ENCODE measurements at places on chromosomes 1 and 21.

DNA sequence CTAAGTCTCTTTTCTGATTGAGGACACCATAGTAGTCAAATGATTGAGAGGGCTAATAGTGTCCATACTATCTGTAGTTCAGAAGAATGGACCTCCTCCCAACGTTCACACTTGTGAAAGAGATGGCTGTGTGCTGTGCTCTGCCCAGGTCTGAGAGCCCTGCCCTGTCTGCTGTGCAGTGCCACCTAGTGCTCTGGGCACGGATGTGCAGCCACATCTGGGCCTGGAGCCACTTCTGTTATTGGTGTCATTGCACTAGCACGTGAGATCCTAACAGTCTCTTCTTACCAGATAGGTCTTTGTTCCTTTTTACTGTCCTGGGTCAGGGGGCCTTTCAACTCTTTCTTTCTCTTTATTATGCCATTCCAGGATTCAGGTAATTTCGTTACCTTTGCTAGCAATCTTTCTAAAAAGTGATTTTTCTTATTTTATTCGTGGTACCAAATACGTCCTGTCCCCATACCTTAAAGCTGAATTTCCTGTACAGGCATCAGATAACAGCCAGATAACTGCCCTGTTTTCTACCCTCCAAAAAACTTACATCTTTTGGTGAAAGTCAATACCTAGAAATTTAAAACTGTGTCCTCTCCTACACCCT lies 21.7 kb downstream of the INTS3 start:
- DNase-seq, result peak; percentile 57

DNA sequence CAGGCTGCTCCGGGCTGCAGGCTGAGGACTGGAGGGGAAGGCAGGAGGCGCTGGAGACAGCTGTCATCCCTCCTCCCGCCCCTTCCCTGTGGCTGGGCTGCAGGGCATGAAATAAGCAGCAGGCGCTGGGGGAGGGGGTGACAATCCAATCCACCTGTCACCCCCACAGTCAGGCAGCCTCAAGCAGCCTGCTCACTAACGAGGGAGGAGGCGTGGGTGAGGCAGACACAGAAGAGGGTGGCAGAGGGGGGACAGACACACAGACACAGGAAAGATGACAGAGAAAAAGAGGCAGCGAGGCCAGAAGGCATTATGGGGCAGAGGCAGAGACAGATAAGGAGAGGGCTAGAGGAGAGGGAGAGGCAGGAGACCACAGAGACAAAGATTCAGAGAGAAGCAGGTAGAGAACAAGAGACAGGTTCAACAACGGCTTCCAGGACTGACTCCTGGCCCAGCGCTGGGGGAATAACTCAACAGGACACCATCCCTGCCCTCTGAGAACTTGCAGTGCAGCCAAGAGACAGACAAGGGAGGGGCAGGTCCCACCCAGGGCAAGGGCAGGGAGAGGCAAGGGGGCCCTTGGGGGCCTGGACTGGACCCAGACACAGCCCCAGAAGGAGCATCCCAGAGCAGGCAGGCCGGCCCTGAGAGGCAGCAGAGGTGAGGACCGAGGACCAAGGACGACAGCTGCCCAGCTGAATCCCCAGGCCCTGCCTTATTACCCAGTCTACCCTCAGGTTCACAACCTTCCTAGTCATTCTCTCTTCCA lies 11.2 kb downstream of the MEF2D start:
- DNase-seq, result no peak

- DNase-seq, result no peak
Observed at GRCh38 chr1:43405219-43405875, 15.6 kb downstream of the SZT2 start.

DNA sequence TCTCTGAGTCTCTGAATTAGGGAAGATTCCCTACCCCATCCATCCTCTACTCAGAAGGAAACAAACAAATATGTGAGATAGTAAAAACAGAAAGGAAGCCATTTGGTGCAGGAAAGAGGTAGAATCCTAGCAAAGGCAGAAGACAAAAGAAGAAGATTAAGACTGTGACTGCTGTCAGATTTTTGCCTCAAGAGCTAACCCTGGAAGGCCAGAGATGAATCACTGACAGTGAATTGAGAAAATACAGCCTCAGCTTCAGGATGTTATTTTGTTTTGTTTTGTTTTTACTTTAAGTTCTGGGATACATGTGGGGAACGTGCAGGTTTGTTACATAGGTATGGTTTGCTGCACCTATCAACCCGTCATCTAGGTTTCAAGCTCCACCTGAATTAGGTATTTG lies 31.7 kb downstream of the DSTYK start:
- no peak for DNase-seq

DNA sequence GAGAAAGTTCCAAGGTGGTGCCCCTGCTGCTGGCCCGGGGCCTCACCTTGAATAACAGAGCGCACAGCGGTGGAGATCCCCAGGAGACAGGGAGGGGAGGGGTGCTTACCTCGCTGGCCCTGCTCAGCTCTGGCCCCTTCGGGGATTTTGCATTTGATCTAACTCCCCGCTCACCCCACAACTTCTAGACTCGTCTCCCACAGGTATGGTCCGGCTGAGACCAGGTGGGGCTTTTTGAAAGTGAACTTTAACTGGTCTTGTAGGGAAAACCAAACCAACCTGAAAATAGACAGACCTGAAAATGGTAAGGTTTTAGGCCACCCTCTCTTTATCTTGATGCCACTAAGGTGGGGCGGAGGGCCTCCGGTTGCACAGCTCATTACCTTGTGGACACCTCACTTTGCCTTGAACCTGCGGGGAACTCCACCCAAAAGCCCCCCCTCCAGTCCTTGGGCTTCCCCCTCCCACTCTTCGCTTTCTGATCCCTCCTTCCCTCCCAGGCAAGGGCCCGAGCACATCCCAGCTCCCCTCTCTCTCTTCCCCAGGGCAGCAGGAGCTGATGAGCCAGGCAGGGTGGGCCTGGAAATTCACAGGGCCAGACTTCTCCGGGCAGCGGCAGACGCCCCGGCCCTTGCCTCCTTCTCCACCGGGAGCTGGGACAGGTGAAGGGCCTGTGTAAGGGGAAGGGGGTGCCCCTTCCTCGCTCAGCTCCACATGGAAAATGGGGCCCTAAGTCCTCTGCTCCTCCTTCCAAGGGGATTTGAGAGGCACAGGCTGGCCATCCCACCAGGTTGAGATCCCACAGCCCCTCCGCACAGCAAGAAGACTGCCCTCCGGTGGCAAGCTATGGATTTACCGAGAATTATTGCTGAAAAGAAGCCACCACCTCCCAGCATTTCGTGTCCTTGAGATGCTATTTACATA lies 16.1 kb downstream of the TNFRSF8 start:
- DNase-seq, result no peak

DNA sequence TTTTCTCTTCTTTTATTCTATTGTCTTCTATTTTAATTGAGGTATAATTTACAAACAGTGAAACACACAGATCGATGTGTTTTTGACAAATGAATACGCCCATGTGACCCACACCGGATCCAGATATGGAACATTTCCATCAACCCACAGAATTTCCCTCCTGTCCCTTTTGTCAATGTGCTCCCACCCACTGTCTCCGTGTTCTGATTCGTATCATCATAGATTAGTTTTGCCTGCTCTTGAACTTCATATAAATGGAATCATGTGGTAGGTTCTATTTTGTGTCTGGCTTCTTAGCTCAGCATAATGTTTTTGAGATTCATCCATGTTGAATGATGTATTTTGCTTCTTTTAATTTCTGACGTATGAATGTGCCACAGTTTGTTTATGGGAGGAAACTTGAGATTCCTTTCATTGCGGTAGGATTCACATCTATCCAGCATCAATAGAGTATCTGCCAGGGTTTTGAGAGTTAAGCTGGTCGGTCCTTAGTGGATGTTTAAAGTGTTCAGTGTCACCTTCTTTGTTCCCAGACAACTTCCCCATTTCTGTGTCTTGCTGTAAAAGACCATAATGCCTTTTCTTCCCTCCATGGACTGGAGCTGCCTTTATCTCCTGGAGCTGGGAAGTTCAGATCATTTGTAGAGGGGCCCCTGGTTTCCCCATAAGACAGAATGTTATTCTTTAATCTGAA lies 14.7 kb downstream of the NAV1 start:
- DNase-seq, result no peak

DNA sequence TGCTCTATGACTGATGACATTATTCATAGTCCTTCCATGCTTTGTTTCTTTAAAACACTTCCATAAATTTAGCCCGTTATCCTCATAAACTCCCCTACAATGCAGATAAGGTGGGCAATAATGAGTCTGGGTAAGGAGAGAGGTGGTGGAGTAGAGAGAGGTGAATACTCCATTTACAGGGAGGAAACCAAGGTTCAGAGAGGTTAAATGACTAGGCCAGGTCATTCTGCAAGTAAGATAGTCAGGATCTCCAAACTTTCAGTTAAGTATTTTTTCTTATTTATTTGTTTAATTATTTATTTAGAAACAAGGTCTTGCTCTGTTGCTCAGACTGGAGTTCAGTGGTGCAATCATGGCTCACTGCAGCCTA lies 26.1 kb downstream of the PAFAH2 start:
- no peak for DNase-seq

GRCh38 chr1:16293538-16293937 lies 56.6 kb upstream of the CPLANE2 start:
- no peak for DNase-seq

- no peak for DNase-seq
Observed at GRCh38 chr1:241163363-241163762, 193.6 kb downstream of the RGS7 start.

All from stimulated activated CD4-positive, alpha-beta T cell treated with anti-CD3 and anti-CD28 coated beads, Interleukin-1b, Interleukin-23, amount 100 ng/mL, for 1 hour (primary cell).